Substantia nigra (tissue), 51 donors: ENCODE measurements at places on chromosomes 2 and 18.

GRCh38 chr2:14348247-14348646 lies 284.3 kb upstream of the LRATD1 start:
- DNase-seq, result no peak

GRCh38 chr2:182023235-182023634 lies 37.6 kb downstream of the PPP1R1C start:
- DNase-seq, result no peak

DNA sequence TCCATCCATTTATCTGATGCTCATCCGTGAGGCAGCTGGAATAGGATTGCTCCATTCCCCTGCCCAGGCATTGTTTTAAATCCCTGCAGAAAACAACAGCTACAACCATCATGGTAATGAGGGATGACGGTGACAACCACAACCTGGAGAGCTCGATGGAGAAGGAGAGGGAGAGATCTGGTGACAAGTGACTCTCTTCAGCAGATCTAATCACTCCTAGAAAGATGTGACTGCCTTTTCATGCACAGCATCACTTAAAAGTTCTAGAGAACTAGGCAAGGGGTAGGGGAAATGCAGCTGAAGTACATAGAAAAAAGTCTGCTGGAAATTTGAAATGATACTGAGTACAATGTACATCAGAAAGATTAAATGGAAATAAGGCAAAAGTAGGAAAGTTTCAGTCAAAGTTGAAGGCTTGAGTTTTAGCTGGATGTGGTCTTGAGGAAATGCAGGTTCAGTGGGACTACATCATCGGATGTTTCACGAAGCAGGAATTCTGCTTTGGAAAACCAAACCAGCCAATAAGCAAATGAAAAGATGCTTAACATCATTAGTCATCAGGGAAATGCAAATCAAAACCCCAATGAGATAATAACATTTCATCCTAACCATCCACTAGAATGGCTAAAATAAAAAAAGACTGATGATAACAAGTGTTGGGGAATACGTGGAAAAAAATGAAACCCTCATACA lies 6.8 kb upstream of the ARHGAP25 start:
- no peak for DNase-seq

GRCh38 chr18:13003466-13003896 lies 12.3 kb downstream of the CEP192 start:
- DNase-seq, result no peak

- no peak for DNase-seq
Observed at GRCh38 chr2:66436581-66437001, 1.7 kb downstream of the MEIS1 start.

GRCh38 chr2:57693177-57693576 lies 353.4 kb upstream of the VRK2 start:
- no peak for DNase-seq

GRCh38 chr2:227152093-227152766 lies 11.8 kb downstream of the COL4A4 start:
- no peak for DNase-seq

- DNase-seq, result no peak
Observed at GRCh38 chr2:187962538-187962937, 329.1 kb upstream of the GULP1 start.

GRCh38 chr18:56711708-56712445 lies 60.7 kb downstream of the WDR7 start:
- DNase-seq, result no peak

- no peak for DNase-seq
Observed at GRCh38 chr2:54595999-54596902, 127.2 kb upstream of the EML6 start.
